ENCODE measurements at places on chromosomes 6 and 20.

- no peak for DNase-seq
These were observed 21.7 kb downstream of the RPRD1B start for GRCh38 chr20:38055294-38055693.

GRCh38 chr6:78530208-78530607 is 337.1 kb upstream of the IRAK1BP1 start:
- no peak for DNase-seq

- peak; percentile 99 for DNase-seq
These were observed at the start of gene ZBTB22 for GRCh38 chr6:33317669-33318425. TSS of gene ZBTB22 (minus strand) at chr6:33317744. CDS start at chr6:33316916, 828 bp downstream.

DNA sequence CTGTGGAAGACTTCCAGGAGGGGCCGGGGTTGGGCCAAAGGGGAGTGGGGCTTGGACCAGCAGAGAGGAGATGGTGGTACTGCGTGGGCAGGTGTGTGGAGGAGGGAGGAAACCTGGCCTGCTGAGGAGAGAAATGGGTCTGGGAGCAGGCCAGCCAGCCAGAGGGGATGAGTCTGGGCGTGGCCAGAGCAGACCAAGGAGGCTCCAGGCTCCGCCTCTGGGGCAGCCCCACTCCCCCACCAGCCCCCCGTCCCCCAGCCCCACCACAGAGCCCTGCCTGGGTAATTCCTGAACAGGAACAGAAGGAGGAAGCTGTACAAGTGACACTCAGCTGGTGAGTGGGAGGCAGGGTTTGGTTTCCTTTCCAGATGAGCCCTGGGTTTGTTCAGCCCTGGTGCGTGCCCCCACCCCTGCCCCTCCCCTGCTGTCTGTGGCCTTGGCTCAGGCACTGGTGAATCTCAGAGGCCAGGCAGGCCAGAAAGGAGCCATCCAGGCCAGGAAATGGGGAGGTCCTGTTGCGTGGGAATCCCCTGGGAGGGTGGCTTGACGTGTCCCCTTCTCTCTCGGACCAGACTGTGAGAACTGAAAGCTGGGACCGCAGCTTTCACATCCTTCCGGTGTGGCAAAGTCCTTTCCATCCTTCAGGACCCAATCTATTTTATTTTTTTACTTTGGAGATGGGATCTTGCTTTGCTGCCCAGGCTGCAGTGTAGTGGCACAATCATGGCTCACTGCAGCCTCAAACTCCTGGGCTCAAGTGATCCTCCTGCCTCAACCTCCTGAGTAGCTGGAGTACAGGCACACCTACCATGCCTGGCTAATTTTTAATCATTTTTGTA is 9.4 kb upstream of the SRC start:
- peak; percentile 98 for DNase-seq

GRCh38 chr6:110567957-110568696 is 91.7 kb upstream of the SLC22A16 start:
- DNase-seq = no peak

GRCh38 chr20:10225439-10226060 is 6.9 kb downstream of the SNAP25 start:
- no peak for DNase-seq

- no peak for DNase-seq
These were observed 112.9 kb downstream of the JARID2 start for GRCh38 chr6:15358579-15359327.

DNA sequence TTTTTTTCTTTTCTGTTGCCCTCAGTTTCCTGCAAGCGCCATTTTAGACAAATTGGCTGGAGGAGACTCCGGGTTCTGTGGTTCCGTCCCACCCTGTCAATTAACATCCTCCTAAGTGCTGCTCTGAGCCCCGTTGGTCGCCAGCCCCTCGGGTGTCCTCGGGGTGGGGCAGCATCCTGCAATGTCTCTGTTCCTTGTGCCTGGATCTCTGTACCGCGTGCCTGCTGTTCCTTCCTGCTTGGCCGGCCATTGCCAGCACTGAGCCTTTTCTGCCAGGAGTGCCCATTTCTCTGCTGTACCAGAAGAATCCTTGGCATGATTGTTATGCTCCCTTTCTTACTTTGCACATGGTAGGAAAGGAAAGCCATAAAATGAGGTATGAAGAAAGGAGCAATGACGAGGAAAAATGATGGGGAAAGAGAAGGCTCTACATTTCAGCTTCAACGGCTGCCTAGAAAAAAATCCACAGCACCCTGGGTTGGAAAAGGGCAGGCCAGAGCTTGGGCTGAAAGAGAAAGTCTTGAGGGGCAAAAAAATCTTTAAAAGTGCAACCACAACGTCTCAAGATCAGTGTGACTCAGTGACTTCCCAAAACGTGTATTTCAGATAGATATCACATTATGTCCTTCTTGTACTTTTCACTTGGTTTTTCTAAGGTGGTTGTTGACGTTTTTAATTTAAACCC is 256.7 kb downstream of the CLIC5 start:
- DNase-seq = no peak

DNA sequence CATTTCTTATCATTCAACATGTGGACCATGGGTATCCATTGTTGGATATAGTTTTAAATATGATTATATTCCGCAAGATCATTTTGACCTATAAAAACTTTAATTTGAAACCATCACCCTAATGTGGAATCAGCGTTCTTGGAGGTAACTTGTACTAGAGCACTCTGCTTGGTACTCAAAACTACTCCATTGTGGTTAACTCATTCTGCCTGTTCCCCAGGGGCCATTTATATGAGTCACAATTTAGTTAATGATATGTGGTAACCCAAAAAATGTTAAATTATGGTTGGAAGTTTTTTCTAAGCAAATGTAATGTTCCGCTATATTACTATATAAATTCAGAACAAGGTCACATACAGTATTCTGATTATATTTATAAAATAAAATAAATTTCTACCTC is 109.3 kb downstream of the TRDN start:
- no peak for DNase-seq

- no peak for DNase-seq
These were observed 156.9 kb downstream of the MAFB start for GRCh38 chr20:40532103-40532502.

- DNase-seq = no peak
These were observed 4.6 kb downstream of the SLC35F1 start for GRCh38 chr6:117911660-117912059.

DNA sequence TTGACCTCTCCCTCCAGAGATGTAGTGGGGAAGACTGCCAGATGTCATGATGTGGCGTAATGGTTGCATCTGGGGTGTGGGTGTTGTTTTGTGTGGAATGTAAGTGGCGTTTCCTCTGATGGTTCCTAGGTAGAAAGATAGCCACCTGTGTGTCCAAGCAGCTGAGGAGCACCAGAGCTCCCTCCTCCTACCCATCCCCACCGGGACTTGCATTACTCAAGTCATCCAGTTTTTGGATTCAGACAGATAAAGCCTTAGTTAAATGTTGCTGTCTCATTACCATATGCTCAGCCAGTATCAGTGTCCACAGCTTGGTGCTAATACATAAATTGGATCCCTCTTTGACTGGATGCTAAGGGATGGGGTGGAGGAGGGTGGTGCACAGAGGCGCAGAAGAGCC is 282.3 kb downstream of the TBC1D7 start:
- DNase-seq = no peak

GRCh38 chr6:136359851-136360250 is 70.2 kb upstream of the BCLAF1 start:
- DNase-seq = no peak

- no peak for DNase-seq
These were observed 670.8 kb downstream of the PRKN start for GRCh38 chr6:162056745-162057144.

DNA sequence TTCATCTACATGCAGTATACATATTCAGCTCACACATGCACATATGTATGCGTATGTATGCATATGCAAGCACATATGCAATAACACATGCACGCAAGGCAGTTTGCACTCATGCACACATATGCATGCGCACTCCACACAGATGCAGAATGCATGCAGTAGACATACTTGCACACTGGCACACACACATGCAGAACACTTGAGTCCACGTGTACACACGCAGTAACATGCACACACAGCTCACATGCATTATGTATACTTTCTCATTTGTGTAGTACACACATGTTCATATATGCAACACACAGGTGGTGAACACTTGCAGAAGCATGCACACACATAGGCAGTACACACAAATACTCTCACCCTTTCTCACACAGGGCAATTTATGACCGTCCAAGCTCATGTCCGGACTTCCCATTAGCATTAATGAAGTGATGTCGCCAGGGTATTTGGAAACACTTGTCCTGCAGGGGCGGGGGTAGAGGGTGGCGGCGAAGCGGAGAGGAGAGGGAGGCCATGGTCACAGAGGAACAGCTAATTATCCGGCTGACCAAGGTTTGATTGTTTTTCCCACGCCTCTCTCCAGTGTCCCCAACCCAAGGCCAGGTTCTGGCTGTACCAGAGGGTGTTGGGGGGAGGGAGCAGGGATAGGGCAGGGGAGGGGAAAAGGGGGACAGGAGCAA is 91.3 kb downstream of the VEGFA start:
- no peak for DNase-seq

- DNase-seq = peak; percentile 36
These were observed at the start of gene PRELID3B for GRCh38 chr20:59042151-59042795. TSS of gene PRELID3B (minus strand) at chr20:59042786. CDS start at chr20:59042730, 56 bp downstream.

- no peak for DNase-seq
These were observed 155.3 kb upstream of the MAFB start for GRCh38 chr20:40844332-40844731.

DNA sequence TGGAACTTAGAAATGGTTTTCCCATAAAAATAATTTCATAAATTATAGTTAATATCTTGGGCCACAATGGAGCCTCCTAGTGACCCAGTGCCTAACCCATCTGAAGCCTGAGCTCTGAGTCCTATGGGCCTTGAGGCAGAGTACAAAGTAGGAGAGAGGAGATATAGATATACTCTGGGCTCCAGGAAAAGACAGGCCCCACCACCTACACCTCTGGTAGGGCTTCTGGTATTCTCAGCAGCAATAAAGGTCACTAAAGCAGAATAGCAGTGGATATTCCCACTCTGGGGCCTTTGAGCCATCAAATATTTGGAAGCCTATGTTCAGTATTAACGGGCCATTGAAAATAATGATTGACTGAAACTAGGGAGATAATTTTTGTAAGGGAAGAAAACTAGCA is 24.1 kb downstream of the CYP39A1 start:
- no peak for DNase-seq

DNA sequence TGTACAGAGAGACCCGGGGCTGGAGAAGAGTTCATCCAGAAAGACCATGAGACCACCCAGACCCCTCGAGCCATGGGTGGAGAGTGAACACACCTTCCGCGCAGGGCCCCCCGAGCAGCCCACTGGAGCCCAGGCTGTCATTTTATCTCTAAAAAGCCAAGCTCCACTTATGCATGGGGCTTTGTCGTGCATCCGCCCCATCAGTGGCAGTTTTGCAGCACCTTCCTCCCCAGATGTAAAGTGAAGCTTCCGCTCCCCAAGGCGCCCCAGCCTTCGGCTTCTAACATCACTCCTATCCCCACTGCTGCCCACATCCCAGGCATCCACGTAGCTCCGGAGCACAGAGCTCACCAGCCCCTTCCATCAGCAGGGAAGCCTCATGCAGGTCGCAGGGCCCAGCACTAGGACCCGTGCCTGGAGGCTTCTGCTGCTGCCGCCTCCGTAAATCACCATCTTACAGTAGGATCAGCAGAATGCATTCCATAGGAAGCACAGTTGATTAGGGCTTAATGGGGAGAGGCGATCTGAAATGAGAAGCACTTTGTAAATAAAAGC is 301.1 kb downstream of the TAF4 start:
- DNase-seq = no peak

- no peak for DNase-seq
These were observed 310.1 kb downstream of the UTRN start for GRCh38 chr6:144595266-144595665.

DNA sequence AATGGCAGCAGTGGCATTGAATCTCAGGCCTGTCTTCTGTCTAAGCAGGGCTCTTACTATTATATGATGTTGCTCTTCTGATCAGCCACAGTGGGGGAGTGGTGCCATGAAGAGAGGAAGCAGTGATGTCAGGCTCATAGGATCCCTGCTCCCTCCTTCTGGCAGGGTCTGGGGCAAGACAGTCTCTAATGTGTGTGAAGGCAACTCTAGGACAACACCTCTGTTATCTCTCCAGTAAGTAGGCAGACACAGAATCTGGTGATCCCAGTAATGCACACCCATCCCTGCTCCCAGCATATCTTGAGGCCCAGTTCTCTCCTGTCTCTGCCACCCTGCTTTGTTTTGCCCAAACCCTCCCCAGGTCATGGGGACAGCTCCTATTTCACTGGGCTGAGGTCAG is 8.8 kb downstream of the C20orf202 start:
- peak; percentile 46 for DNase-seq

- no peak for DNase-seq
These were observed 110.9 kb downstream of the GFRAL start for GRCh38 chr6:55438203-55438602.

GRCh38 chr6:84172574-84172973 is 54.9 kb downstream of the CEP162 start:
- no peak for DNase-seq

- no peak for DNase-seq
These were observed 33.5 kb downstream of the PNLDC1 start for GRCh38 chr6:159833556-159833955.

DNA sequence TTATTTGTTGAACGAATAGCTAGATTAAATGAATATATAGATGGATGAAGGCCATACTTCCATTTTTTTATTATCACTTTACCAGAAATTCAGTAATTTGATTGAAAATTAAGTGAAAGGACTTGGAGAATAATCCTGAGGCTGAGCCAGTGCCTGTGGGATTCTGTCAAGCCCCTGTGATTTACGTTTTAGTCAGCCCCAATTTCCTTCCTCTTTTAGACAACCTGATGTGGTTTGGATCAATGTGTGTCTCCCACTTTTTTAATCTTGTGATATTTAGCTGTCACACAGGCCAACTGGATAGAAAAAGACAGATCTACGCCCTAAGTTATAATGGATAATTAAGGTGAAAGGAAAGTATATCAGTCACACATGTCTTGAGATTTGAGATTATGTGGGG is 188.8 kb downstream of the EDN1 start:
- no peak for DNase-seq

DNA sequence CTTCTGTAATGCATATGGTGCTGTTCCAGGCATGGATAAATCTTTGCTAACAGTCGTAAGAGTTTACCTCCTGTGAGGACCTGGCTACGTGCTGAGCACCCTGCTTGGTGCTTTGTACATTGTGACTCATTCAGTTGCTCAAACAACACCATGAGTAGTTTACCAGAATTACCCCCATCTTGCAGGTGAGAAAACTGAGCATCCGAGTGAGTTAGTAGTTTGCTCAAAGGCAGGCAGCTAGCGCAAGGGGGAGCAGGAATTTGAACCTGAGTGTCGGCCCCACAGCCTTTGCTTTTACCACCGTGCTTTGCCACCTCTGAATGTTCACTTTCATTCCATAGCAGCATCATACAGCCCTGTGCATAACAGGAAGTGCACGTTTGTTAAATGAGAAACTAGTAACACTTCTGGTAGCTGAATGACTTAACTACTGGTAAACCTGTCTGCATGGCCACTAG is 121.9 kb downstream of the MTHFD1L start:
- DNase-seq = no peak

DNA sequence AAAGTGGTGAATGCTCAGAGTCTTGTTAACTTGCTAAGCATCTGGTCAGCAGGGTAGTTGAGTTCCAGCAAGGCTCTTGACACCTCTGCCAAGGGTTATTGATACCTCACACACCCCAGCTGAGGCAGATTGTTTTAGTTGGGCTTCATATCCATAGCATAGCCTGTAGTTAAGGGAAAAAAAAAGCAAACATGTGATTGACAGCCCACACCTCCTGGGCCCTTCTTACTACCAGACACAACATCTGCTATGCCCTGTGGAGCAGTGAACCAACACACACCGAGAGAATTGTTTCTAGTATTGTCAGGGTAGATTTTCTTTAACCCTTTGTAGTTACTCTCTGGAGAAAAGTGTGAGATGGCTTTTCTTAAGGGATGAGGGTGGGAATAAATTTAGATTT is 697.0 kb upstream of the POU3F2 start:
- no peak for DNase-seq

GRCh38 chr6:15400572-15401004 is 154.7 kb downstream of the JARID2 start:
- peak; percentile 63 for DNase-seq
